ENCODE measurements at places on chromosomes 12 and 14.

GRCh38 chr12:24979329-24979728 lies 30.4 kb upstream of the BCAT1 start:
- no peak for DNase-seq

- DNase-seq: no peak
Observed at GRCh38 chr12:26434299-26435068, 239.1 kb downstream of the SSPN start.

DNA sequence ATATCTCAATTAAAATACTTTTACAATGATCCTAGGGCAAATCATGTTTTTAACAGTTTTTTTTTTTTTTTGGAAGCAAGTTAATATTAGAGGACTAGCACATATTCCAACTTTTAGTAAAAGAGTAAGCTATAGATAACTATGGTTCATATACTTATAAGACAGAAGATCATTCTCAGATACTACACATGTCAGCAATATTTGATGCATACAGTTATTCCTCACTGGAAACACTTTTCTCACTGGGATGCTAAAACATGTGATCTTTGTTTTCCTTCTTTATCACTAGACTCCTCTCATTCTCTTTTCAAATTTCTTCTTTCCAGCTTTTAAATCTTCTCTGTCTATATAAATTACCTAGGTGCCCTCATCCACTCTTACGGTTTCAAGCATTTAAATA lies 1020.4 kb upstream of the FBXO33 start:
- no peak for DNase-seq

GRCh38 chr12:125473501-125473900 lies 408.3 kb downstream of the AACS start:
- no peak for DNase-seq

DNA sequence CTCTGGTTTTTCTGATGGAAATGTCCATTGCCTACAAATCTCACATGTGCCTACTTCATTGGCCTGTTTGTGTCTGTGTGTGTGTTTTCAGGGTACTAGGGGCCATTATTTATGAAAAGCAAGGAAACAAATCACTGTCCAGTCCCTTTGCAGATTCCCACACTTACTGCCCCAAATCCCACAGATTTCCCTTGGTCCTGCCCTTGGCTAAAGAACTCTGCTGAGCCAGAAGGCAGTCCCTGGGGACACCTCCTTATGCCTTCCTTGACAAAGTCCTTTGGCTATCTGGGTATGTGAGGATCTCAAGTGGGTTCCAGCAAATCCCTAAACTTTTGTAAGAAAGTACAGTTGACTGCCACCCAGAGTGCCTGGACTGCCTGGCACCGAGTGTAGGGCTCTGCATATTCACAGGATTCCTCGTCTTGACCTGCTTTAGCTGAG lies 388.1 kb downstream of the BCAT1 start:
- no peak for DNase-seq

DNA sequence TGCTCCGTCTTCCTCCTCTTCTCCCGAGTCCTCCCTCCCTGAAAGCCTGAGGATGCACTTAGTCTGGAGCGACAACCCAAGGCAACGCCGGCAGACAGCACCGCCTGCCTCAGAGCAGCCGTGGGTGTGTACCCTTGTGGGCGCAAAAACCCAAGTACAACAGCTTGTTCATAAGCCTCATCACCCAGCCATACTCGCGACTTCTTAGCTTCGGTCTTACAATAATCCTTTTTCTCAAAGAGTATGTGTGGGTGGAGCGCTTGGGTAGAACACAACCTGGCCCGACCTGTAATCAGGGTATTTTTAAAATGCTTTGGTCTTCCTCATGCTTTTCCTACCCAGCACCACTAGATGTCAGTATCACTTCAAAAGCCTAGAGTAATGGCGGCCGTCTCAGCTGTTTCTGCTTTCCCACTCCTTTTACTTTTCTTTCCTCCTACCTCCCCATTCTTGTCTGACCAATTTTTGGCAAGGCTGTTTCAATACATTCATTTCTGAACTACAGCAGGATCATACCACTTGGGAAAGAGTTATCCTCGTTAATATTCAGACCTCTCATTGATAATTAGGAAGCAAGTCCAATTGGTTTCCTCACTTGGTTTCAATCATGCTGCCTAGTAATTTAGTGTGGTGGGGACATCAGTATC lies 198.9 kb downstream of the EPS8 start:
- peak; percentile 69 for DNase-seq

GRCh38 chr14:101953151-101953550 lies 11.2 kb upstream of the DYNC1H1 start:
- no peak for DNase-seq
